ENCODE measurements at places on chromosomes 7 and 10.
A peak's percentile ranks its signal among the peaks of the same experiment; 100 is the strongest.

DNA sequence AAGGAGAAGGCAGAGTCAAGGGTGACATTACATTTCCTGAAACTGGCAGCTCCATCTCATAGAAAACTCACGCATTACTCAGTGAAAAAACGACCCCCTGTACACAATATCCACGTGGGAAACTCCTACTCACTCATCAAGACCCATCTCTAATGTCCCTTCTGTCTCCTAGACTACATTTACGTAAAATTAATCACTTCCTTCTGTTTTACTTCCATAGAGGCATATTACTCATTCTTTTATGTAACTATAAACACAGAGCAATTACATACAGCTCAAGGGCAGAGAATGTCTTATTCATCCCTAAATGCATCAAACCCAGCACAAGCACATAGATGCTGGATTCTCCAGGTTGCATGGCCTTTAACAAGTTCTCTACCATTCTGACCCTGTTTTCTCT is 281.8 kb downstream of the KCNMA1 start:
- no peak for DNase-seq

DNA sequence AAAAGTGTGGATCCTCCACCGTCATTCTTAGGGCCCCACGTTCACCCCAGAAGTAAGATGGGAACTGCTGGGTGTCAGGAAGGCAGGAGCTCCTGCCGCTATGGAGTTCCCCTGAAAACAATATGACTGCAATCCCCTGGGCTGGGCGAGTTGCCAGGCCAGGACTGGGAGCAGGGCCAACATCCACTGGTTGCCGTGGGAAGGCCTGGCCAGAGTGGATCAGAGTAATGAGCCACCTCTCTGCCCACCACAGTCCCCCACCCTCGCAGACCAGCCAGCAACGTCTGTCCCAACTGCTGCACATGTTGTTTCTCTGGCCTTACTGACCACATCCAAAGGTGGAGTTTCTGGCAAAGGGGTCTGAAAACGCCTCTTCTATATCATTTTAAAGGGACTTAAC is 86.6 kb downstream of the STRA8 start:
- DNase-seq, result peak; percentile 66

GRCh38 chr7:128322040-128322643 is 21.6 kb downstream of the RBM28 start:
- no peak for DNase-seq

DNA sequence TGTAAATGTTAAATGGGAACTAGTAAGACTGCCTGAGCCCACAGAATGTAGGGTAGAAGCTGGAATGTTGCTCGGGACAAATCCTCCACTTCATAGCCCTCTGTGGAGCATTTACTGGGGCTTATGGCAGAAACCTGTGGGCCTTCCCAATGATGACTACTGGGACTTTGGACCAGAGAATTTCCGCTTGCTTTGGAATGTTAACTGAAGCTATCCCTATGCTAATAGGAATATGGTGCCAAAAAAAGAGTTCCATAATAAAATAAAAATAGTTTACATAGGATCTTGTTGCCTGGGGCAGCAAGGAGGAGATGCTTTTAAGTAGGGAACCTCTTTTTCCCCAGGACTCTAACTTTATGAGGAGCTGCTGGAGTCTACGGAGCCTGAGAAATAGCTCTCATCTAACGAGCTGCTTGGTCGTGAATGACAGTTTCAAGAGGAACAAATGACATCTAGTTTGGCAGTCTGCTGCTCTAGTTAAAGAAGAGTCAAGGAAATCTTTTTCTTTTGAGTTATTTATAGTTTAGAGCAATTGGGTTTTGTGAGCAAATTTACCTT is 5.7 kb upstream of the DYNC2I1 start:
- DNase-seq, result no peak

DNA sequence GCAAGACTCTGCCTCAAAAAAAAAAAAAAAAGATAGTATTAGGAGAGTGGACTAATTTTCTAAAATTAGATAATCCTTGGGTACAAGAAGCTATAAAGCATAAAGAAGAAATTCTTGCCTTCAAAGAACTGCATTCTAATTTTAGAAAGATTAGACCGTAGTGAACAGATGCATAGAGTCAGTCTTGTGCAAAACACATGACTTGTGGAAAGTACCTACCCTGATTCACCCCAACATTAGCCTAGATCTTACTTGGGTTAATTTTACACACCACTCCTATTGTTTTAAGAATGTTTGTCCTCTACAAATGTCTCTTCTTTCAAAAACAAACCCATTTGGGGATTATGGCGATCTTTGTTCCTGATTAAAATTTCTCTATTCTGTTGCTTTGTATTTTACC is 38.9 kb upstream of the SP8 start:
- no peak for DNase-seq

DNA sequence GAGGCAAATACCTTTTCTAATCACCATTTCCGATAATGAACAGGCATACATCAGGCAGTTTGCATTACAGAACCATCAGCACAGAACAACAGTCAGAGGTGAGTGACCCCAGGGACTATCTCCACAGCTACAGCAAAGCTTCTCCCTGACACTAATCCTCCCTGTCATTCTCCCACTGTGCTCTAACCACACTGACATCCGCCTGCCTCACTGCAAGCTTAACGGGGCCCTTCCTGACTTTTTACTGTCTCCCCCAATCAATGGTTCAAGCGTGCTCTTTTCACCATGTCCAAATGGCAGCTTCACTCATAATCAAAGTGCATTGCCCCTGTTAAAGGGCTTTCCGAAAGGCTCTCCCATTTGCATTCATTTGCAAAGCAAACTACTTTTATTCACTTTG is 196.3 kb downstream of the DNAJC1 start:
- no peak for DNase-seq

DNA sequence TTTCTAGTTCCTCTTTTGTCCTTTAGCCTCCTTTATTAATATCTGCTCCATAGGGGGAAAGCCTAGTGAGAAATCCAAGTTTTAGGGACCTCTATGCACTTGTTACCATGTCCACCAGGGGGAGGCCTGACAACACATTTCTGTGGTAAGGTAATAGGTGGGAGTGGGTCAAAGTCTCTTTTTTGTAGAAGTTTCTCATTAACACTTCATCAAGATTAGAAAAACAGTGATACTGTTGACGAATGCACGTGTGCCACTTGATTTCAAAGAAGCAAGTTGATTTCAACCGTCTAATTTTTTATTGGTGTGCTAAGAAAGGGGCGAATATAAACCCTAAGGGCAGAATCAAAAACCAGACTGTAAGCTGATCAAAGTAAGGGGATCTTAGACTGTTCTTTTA is 30.6 kb downstream of the CISD1 start:
- DNase-seq, result peak; percentile 14

- DNase-seq, result no peak
Measured at GRCh38 chr10:75959912-75960311, 528.5 kb downstream of the LRMDA start.

GRCh38 chr7:157138101-157138423 is 664 bp upstream of the UBE3C start:
- peak; percentile 77 for DNase-seq

DNA sequence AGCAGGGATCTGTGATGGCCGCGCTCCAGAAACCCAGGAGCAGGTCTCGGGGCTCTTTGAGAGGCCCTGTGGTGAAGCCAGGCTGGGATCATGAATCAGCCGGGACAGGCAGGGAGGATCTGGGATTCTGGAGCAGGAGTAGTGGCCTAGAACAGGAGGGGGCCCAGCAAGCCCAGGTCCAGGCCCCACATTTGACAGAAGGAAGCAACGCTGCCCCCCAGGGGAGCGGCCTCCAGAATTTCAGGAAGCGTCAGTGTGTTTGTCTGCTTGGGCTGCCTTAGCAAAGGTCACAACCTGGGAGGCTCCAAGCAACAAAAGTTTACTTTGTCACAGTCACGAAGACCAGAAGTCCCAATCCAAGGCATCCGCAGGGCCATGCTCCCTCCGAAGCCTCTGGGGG is 36.8 kb downstream of the CLRN3 start:
- DNase-seq, result no peak

GRCh38 chr10:43137717-43138020 is 576 bp upstream of the CSGALNACT2 start:
- no peak for DNase-seq

DNA sequence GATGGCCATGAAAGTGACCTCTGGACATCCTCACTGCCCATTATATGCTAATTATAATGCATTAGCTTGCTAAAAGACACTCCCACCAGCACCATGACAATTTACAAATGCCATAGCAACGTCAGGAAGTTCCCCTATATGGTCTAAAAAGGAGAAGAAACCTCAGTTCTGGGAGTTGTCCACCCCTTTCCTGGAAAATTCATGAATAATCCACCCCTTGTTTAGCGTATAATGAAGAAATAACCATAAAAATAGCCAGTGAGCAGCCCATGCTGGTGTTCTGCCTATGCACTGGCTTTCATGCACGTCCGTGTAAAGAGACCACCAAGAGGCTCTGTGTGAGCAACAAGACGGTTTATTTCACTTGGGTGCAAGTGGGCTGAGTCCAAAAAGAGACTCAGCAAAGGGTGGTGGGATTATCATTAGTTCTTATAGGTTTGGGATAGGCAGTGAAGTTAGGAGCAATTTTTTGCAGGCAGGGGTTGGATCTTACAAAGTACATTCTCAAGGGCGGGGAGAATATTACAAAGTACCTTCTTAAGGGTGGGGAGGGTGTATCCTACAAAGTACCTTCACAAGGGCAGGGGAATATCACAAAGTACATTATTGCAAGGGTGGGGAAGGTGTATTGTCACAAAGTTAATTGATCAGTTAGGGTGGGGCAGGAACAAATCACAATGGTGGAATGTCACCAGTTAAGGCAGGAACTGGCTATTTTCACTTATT is 45.6 kb downstream of the LBX1 start:
- no peak for DNase-seq

- no peak for DNase-seq
Measured at GRCh38 chr10:101453318-101453717, 99.4 kb downstream of the BTRC start.

DNA sequence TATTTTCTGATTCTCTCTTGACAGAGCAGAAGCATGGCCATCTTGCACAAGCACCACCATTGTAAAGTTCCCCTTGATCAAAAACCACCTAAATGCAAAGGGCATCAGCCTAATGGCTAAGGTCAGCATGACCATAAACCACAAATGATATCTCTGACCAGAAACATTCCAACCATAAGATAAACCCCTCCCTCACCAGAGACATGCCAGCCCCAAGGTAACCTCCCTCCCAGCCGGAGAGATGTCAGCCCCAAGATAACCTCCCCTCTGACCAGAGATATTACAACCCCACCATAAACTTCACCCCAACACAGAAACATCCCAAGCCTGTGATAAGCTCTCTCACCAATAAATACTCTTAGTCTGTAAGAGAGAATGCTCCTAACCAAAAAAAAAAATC is 72.1 kb upstream of the CDK1 start:
- DNase-seq, result no peak

GRCh38 chr7:901388-902154 is 25.2 kb downstream of the GET4 start:
- peak; percentile 78 for DNase-seq

DNA sequence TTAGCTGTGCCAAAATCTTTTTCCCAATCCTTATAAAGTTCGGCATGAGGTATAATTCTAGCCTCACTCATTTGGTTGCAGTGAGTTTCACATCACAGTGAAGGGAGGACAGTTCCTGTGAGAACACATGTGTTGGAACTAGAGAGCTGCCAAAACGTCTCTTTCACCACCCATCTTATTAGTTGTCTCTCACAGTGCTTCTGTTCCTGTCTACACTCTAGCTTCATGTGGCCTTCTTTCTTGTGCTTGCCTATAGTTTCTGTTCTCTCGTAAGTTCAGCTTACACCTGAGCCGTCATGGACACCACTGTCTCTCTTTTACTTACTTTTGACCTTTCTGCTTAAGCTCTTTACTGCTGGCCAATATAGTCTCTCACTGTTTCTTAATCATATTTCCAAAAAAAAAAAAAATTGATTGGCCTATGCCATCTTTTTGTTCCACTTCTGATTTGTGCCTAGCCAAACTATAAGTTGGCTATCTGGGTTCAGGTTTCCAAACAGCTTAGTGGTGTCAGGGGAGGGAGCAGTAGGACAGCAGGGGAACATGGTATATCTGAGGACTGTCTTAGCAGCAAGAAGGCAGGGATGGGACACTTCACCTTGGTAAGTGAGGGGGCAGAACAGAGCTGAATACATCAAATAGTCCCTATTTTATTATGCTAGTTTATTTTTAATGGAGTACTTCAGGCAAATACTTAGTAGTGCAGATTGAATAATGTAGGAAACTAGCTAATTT is 38.0 kb downstream of the ZNRF2 start:
- no peak for DNase-seq

GRCh38 chr10:74529205-74529604 is 297.2 kb upstream of the KAT6B start:
- no peak for DNase-seq

- DNase-seq, result peak; percentile 42
Measured at GRCh38 chr7:19747740-19748339, 25.6 kb downstream of the TMEM196 start.

DNA sequence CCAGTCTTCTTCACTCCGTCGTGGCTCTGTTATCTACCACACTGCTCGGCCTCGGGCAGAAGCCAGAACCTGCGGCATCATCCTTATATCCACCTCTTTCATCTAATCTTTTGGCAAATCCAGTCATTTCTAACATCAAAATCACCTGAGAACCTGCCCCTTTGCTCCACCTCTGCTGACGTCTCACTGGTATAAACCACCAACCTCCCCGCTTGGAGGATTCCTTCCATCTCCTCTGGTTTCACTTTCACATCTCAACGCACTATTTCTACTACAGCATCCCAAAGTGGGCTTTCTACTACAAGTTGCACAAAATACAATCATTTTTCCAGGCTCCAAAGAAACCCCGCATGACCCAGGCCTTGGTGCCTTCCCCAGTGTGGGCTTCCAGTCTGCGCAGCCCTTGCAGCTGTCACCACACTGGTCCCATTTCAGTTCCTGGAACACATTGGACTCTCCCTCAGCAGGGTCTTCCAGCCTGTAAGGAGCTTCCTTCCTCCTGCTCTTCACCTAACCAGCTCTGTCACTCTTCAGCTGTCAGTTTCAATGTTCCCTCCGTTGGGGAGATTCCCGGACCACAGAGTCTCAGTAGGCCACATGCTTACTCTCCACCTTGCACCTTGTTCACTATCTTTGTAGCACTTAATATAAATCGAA is 85.0 kb downstream of the PRKCQ start:
- DNase-seq, result no peak

- peak; percentile 30 for DNase-seq
Measured at GRCh38 chr7:26369593-26369992, 77.9 kb downstream of the SNX10 start.

Measured in DMS153 (cell line).